Activated T-helper 1 cell treated with anti-CD3 and anti-CD28 coated beads, Interleukin-2, amount 50 U/mL, for 16 hours (primary cell): ENCODE measurements at places on chromosomes 7 and 10.

GRCh38 chr7:99146979-99147378 lies 3.1 kb upstream of the SMURF1 start:
- DNase-seq: no peak

- no peak for DNase-seq
Observed at GRCh38 chr7:80661729-80662128, 23.3 kb downstream of the CD36 start.

DNA sequence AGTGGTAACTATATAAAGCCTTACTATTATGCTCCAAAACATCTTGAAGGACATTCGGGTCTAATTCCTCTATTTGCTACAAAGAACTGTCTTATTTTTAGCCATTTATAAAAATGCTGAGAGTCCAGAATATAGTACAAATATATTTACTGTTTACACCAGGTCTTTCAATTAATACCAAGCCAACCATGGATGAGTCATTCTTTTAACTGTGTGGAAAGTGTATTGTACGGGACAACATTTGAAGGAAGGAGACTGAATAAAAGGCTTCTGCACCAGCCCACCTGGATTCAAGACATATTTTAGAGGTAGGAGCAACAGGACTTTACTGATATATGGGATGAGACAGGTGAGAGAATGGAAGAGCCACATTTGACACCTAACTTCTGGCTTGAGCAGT lies 35.4 kb downstream of the MASTL start:
- no peak for DNase-seq

DNA sequence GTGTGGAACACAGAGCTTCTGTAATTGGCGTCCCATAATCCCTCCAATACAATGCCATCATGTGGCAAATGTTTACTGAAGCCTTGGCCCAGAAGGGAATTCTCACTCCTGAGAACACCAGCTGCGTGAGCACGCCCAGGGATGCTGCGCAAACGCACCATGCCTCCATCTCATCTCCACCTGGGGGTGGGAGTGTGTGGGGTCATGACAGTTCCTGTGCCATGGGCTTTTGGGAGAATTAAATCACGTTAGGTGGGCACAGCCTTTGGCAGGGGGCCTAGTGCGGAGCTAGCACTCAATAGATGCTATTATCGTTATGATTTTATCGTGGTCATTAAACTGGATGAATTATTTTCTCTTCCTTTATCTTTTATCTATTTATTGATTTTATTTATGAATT lies 15.8 kb downstream of the WDFY4 start:
- DNase-seq: no peak

GRCh38 chr7:17774716-17775288 lies 165.5 kb downstream of the SNX13 start:
- DNase-seq: no peak

- DNase-seq: no peak
Observed at GRCh38 chr10:49282306-49282705, 16.7 kb upstream of the C10orf71 start.

DNA sequence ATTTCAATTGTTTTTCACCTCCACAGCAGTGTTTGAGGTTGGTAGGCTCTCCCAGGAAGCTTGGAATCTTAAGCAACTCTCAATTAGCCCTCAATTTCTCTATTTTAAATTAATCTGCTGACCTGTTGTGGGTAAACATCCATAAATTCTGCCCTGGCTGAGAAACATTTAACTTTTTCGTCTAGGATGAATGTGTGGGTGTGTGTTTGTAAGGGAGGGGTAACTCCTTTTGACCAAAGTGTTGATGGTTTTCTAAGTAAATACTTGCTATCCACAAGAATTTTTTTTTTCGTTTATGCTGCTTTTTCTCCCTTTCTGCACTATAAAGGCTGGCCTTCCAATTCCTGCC lies 973 bp downstream of the PPP3CB start:
- no peak for DNase-seq
